SHP77 (cell line): ENCODE measurements at places on chromosomes 13 and 19.

DNA sequence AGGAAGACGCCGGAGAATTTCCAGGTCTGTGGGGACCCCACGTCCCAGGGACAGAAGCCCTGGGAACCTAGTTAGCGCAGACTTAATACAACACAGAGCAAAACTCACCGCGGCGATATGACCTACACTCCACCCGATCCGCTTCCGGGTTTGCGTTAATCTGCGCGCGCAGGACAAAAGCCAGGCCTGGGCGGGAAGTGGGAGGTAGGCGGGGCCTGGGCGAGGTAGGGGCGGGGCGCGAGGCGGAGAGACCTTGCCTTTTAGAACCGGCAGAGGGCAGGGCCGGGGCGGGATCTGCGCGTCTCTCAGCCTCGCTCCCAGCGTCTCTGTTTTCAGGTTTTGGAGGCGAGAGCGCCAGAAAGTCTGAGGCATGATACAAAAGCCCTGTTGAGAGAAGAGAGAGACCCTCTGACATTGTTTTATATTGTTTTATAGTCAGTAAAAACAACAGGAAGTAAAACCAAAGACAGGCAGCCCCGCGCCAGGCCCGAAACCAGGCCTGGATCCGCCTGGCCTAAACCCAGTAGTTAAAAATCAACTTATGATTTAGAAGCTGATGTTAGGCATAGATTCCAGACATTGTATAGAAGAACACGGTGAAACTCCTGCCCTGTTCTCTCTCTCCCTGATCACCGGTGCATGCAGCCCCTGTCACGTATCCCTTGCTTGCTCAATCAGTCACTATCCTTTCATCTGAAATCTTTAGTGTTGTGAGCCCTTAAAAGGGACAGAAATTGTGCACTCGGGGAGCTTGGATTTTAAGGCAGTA lies at the start of gene ZNF611:
Gene ZNF611 (minus strand): TSS at position 152 of the 769 bp plus-strand sequence. CDS start 19,150 bp downstream, outside the sequence.
- DNase-seq: peak; percentile 91

- DNase-seq: no peak
These were observed 156.4 kb downstream of the UQCRFS1 start for GRCh38 chr19:29056535-29056934.

DNA sequence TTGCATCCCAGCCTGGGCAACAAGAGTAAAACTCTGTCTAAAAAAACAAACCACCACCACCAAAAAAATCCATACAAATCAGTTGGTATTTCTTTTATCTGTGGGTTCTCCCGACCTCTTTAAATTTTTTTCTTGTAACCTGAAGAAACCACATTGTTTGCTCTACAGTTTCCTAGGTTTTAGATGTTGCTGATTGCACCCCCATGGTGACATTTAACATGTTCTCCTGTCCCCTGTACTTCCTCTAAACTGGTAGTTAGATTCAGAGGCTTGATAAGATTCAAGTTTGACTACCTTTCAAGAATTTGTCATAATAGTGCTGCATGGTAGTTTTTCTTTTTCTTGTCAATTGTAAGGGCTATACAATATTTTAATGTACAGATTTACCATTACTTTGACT lies 24.0 kb downstream of the ALG5 start:
- no peak for DNase-seq

- DNase-seq: no peak
These were observed 88.6 kb upstream of the MYCBP2 start for GRCh38 chr13:77415253-77416071.

- DNase-seq: no peak
These were observed 107.4 kb upstream of the DOCK9 start for GRCh38 chr13:99085139-99085807.

- DNase-seq: peak; percentile 30
These were observed 729 bp upstream of the MADCAM1 start for GRCh38 chr19:495402-496111.

DNA sequence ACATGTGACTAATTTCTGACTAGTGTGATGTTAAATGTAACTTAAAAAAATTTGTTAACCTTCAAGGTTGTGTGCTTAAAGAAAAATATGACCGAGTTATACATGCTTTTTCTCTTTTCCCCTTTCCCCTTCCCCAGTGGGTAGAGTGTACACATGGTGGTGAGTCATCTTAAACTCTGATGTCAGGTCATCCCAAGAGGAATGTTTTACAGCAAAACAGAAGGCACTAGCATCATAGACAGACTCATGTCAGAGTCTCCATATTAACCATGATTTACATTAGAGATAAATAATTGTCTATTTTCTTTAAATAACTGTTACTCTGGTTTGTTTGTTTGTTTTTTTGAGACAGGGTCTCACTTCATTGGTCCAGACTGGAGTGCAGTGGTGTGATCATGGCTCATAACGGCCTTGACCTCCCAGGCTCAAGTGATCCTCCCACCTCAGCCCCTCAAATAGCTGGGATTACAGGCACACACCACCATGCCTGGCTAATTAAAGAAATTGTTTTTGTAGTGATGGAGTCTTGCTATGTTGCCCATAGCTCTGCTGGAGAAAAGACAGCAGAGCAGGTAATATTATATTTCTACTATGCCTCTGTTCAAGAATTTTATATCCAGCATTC lies 160.4 kb upstream of the PCDH9 start:
- no peak for DNase-seq

GRCh38 chr13:59906413-59907049 lies 257.2 kb downstream of the DIAPH3 start:
- DNase-seq: no peak

GRCh38 chr13:49629947-49630346 lies 1.6 kb downstream of the ARL11 start:
- DNase-seq: no peak

DNA sequence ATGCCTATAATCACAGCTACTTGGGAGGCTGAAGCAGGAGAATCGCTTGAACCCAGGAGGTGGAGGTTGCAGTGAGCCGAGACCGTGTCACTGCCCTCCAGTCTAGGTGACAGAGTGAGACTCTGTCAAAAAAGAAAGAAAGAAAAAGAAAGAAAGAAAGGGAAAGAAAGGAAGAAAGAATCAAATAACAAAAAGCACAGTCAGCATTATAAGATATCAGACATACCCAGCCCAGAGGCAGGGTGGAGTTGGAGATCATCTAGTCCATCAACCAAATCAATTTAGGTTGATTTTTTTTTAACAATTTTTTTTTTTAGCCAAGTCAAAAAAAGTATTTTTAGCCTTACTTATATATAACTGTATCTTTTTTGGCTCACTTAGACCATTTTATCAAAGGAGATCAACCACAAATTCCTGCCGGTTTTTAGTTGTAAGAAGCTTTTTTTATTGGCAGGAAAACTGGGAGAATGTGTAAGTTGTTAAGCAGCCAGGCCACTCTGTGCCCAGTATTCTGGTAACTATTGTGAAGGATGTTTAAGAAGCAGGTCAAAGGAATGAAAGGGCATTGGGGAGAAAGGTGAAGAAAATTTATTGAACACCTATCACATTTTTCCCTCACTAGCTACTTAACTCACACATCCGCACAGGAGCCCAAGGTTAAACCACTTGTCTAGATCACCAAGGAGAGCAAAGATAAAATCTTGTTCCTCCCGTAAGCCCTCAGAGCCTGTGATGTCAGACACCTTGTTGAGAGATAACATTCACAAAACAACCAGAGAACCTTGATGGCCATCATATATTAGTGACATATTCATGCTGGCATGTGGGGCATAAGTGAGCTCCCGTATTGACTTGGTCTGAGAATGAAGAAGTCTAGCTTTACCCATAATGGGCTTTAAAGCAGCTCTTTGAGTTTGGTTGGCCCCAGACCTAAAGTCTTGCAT lies 91.8 kb downstream of the COL4A2 start:
- no peak for DNase-seq

- no peak for DNase-seq
These were observed 10.5 kb upstream of the ELF1 start for GRCh38 chr13:41029629-41030028.

- DNase-seq: no peak
These were observed 1.7 kb upstream of the LYL1 start for GRCh38 chr19:13104360-13104847.

DNA sequence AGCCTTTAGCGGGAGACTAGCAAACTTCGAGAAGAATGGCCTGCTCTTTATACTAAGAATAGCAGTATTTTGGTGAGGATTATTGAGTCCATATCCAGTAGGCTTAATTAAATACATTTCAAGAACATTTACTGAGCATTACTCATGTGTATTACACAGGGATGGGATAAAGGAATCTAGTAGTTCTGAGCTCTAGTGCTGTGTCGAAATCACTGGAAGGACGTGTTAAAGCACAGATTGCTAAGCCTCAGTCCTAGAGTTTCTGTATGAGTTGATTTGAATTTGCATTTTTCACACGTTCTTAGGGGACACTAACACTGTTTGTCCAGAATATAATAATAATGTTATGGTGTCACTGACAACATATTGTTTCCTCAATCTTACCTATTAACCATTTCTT lies 9.0 kb downstream of the ZNF302 start:
- DNase-seq: no peak

GRCh38 chr13:34941436-34941834 lies 635 bp upstream of the NBEA start:
- DNase-seq: peak; percentile 79

DNA sequence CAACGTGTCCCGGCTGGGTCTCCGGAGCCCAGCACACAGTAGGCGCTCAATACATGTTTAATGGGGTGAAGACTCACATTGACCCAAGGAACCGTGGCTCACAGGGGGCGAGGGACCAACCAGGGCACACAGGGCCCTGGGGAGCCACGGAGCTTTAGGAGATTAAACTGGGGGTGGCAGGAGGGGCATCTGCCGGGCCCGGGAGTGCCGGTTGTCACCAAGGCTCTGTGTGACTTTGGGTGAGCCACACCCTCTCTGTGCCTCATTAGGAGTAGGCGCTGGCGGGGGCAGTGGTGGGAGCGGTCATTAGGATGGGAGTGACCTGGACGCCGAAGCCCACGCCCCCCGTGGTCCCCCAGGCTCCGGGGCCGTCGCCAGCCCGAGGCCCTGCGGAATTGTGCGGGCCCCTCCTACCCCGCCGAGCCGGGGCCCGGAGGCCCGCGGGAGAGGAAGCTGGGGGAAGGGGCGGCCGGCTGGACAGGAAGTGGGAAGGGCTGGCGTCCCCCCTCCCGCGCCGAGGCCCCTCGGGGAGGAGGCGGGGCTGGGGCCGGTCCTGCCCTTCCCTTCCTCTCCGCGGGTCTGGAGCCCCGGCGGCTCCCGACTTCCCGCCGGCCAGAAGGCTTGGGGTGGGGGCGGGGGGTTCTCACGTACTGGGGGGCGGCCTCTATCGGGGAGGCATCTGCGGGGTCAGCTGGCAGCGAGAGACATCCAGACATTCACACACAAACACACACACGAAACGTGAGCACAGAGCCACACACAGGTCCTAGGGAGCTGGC lies 1.8 kb upstream of the SSBP4 start:
- peak; percentile 77 for DNase-seq

- peak; percentile 4 for DNase-seq
These were observed 9.5 kb upstream of the SUPT20H start for GRCh38 chr13:37068962-37069361.

DNA sequence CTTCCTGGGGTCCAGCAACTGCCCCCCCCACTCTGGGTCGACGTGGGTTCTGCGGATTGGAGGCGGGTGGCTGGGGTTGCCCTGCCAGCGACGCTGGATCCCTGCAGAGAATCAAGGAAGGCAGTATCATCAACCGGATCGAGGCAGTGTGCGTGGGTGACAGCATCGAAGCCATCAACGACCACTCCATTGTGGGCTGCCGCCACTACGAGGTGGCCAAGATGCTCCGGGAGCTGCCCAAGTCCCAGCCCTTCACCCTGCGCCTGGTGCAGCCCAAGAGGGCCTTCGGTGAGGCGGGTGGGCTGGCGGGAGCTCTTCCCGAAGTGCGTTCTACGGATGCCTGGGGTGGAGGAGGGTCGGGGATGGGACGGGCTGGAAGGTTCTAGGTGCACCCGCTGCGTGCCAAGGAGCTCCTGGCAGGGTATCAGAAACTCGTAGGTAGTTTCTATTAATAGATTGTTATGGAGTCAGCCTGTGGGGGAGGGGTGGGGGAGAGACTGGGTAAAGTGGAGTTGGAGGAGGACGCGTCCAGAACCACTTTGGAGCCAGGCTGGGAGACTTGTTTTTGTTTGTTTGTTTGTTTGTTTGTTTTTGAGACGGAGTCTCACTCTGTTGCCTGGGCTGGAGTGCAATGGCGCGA lies 1.5 kb downstream of the GIPC3 start:
- DNase-seq: no peak

GRCh38 chr13:76663592-76664335 lies 222.4 kb downstream of the KCTD12 start:
- no peak for DNase-seq

- DNase-seq: no peak
These were observed 66.8 kb downstream of the TEX29 start for GRCh38 chr13:111387026-111387871.

- no peak for DNase-seq
These were observed 309 bp downstream of the LMTK3 start for GRCh38 chr19:48511321-48511731.

DNA sequence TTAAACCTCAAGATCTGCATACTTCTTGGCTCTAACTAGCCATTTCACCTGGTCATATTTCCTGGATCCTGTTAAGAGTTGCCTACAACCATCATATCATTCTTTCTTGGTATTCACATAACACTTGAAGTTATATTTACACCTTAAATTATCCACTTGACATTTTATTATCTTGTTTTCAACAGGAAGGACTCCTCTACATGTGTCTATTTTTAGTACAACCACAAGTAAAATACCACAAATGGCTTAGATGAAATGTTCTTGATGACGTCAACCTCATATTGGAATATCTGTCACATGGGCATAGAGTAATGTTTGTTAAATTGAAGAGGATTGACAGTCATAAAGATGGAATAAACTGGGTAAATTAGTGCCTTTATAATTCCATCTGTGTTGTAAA lies 9.4 kb downstream of the PCDH20 start:
- peak; percentile 84 for DNase-seq

- peak; percentile 46 for DNase-seq
These were observed 68.6 kb downstream of the RASA3 start for GRCh38 chr13:114063545-114064449.

DNA sequence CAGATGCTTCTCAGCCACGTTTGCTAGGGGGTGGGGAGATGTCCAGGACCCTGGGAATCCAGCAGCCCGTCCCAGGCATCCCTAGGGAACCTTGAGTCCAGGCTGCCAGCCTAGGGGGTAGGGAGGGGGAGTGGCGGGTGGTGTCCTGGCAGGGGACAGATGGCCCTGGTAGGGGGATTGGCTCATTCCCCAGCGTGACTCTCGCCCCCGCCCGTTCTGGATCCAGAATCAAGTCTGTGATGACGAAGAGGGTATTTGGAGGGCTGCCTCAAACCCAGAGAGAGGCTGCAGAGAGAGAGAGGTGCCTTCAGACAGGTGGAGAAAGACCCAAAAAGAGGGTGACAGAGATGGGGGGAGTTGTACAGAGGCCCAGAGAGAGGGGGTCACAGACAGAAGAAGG lies 4.1 kb downstream of the SLC17A7 start:
- no peak for DNase-seq

DNA sequence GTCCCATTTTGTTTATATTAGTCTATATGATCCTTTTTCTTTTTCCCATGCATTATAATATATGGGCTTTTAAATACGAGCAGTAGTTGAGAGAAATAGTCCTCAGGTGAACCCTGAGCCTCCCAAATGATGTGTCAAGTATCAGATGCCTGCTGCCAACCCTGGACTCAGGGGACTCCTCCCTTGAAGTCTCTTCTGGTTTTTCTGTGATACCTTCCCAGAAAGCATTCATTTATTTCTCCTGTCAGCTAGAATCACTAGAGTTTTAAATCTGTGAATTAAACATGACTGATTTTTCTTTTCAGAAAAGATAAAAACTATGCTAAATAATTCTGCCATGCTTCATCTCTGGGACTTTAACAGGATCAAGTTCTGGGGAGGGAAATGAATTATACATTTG lies 184.6 kb downstream of the LIG4 start:
- no peak for DNase-seq
